NCI-H1105 (cell line): ENCODE measurements at places on chromosomes 1 and 21.

DNA sequence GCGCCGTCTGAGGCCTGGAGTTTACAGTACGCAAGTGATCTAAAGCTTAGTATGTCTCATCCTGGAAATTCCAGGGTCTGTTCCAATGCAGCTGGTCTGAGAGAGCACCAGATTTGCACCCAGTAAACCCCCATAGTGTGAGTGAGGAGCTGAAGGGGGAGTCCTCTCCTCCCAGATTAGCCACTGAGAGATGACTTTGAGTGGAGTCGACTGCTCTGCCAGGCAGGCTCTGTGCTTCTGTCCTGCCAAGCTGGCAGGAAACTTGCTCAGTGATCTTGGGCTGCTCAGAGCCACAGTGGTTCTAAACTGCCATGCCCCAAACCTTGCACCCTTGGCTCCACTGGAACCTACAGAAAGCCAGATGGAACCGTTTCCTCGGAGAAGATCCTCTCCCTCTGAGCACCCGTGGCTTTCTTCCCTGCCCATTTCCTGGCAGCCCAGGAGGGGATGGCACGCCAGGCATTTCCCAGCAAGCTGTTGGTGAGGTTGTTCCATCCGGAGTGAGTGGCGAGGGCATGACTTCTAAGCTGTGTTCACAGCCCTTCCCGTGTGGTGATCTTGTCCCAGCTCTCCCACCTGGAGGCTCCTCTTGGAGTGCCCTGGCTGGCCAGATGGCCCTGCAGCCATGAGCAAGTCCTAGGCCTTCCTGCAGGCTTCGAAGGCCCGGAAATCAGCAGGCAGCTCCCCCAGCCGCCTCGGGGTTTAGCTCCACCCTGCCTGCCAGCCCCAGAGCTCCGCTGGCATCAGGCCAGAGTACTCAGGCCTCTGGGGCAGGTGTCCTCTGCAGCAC, 125.9 kb upstream of the VAMP3 start:
- peak; percentile 94 for DNase-seq

DNA sequence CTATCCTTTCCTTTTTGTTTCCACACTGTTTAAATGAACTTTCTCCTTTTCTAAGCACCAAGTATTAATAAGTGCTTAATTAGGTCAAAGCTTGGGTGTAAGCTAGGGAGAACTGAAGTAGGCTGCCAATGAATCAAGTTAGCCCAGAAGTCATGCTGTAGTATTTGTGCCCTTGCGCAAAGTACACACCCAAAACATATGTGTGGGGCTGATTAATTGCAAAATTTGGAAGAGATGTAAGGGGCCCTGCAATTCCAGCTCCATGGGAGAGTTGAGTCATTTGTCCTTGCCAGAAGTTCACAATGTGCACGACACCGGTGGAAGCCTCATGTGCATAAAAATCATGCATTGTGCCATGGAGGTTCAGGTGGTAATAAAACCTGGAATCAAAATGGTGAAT, 18.6 kb upstream of the NTNG1 start:
- DNase-seq, result no peak

DNA sequence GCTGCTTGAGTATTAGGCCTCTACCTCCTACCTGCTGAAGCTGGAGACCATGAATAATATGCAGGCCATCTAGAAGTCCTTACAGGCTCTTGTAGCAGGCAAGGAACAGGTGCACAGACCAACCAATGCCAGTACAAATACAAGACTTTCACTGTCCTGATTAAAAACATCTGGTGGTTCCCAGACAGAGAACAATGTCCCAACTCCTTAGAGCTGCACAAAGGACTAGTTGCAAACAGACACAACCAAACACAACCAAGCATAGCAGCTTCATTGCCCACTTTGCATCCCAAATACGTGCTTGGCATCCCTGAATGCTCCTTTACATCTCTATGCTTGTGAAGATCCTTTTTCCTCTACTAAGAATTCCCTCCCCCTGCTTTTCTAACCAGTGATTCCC, 98.1 kb upstream of the CXADR start:
- DNase-seq, result no peak

GRCh38 chr1:109201123-109201703, 12.5 kb upstream of the SARS1 start:
- DNase-seq, result peak; percentile 9

GRCh38 chr1:13628218-13628617, 44.6 kb downstream of the PDPN start:
- no peak for DNase-seq

GRCh38 chr1:56397811-56398231, 181.5 kb downstream of the PLPP3 start:
- DNase-seq, result no peak

- DNase-seq, result no peak
Measured at GRCh38 chr1:69852151-69852550, 284.4 kb downstream of the LRRC7 start.

DNA sequence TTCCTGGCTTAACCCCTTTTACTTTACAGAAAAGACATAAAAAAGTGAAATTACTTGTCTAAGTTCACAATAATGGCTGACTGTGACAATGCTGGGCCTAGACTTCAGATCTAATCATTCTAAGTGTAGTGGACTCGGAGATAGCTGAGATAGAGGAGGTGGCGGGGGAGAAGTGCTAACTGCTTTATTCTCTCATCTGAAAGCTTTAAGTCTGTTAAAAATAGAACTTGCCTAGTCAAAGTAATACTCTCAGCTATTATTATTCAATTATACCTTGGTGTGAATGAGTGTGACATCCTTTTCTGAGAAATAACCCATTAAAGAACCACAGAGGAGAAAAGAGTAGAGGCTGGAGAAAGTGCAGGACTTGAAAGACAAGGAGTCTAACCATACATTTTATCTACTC, 96.1 kb upstream of the OLIG2 start:
- no peak for DNase-seq

DNA sequence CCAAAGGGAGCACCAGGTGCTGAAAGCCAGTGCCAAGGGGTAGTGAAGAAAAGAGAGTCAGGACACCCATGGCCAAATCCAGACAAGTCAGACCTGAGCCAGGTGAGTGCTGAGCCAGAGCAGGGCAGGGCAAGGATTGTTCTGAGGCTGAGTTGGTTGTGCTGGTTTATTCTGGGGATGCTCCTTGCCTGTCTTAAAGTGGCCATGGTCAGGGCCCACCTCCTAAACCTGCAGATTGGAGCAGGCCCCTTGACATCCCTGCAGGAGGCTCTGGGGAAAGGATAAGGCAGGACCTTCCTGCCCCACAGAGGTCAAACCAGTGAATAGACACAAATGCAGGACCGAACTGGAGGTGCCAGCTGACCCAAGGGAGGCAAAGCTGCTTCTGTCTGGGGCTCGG, 138.4 kb downstream of the HIVEP3 start:
- DNase-seq, result no peak

- no peak for DNase-seq
Measured at GRCh38 chr1:4963251-4963650, 308.8 kb downstream of the AJAP1 start.

- no peak for DNase-seq
Measured at GRCh38 chr1:235937123-235937522, 70.4 kb upstream of the LYST start.

DNA sequence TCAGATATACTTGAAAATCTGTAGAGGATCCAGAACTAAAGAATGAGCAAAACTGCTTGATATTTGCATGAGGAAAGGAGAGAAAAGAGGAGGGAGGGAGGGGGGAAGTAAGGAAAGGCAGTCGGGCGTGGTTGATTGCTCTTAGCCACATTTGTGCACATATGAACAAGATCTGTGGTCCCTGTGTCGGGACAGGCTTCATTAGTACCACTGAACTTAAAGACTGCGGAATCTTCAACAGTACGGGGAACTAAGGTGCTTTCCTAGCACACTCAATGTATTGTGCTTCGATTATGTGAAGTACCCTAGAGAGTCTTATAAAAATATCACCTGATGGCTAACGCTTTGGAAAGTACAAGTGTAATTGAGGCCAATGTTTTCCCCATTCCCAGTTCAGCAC, 59.9 kb downstream of the ZBTB18 start:
- no peak for DNase-seq

- DNase-seq, result no peak
Measured at GRCh38 chr1:89836252-89837035, 15.6 kb downstream of the LRRC8D start.

DNA sequence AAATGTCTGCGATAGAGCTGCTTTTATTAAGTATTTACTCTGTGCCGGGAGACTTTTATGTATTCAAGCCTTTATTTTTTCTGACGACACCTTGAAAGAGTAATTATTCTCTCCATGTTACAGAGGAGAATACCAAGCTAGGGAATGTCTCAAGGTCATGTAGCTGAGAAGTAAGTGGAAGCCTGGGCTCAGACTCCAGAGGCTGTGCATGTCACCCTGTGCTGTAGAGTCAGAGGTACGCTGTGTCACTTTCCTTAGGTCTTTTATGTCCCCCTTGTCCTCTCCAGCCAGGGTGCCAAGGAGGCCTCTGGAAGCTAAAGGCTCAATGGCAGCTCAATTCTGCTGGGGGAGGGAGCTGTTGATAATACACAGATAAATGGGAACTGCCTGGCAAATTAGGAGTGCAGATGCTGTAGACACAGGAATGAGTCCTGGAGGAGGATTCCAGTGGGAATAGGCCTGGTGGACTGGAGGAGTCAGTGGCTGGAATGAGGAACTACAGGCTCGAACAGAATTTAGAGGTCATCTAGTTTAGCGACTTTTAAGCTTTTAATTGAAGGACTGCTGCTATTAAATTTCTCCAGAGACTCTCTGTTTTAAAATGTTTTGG, 9.3 kb upstream of the IL19 start:
- no peak for DNase-seq

GRCh38 chr1:200619894-200620272, 668 bp downstream of the KIF14 start:
- DNase-seq, result no peak

GRCh38 chr21:41675574-41675973, 91.3 kb downstream of the RIPK4 start:
- DNase-seq, result no peak

GRCh38 chr1:86825319-86825718, 88.6 kb downstream of the SELENOF start:
- DNase-seq, result no peak

GRCh38 chr1:190429932-190430331, 47.7 kb downstream of the BRINP3 start:
- no peak for DNase-seq

DNA sequence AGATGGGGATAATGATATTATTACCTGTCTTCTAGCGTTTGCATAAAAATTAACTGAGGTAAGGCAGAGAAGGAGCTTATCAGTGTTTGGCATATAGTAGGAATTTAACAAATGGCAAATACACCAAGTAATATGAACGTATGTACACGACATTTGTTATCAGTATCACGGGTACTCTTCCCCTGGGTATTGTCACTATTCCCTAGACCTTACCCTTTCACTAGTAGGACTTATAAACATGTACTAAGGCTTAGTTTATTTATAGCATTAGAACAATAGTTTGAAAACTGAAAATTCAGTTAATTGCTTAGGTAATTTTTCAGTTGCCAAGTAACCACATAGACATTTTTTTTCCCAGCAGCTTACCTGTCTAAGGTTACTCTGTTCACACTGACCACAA, 187.0 kb downstream of the KCTD3 start:
- no peak for DNase-seq

DNA sequence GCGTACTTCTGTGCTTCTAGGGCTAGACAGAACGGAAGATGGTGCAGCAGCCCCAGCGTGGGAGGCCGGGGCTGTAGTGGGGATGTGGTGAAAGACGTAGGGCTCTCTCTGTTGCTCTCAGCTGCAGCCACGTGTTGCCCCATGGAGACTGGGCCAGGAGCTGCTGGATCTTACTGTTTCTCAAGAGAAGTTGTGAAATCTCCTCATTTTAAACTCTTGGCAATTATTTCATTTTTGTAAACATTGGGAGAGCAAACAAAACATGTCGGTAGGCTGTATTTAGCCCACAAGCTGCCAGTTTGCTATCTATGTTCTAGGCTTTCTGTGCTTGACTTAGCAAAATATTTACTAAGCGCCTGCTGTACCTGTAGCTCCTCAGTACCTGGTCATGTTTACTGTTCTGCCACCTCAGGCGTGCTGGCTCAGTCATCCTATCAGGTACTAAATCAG, 15.9 kb upstream of the ELOA start:
- no peak for DNase-seq

- no peak for DNase-seq
Measured at GRCh38 chr1:221902961-221903360, 161.1 kb upstream of the DUSP10 start.

- no peak for DNase-seq
Measured at GRCh38 chr1:9101510-9102146, 27.3 kb downstream of the GPR157 start.

- no peak for DNase-seq
Measured at GRCh38 chr1:18469514-18469913, 11.2 kb upstream of the KLHDC7A start.

DNA sequence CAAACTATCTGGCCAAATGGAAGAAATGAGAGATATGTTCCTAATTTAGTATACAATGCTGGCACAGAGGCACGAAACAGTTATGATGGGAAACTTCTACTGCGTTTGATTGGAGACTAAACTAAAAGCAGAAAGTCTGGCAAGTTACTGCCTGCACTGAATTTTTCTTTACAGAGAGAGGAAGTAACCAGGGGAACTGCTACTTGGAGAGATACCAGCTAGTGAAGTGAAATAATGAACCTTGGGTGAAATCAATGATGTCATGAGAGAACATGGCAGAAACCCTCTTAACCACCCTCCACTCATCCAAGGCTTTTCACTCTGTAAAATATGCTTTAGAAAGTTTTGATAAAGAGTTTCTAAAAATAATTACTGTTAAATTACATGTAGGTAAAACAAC, 29.3 kb downstream of the NIBAN1 start:
- DNase-seq, result no peak

- no peak for DNase-seq
Measured at GRCh38 chr1:151843398-151843797, 3.8 kb upstream of the C2CD4D start.

GRCh38 chr1:31181515-31182343, 58.0 kb downstream of the NKAIN1 start:
- peak; percentile 69 for DNase-seq

DNA sequence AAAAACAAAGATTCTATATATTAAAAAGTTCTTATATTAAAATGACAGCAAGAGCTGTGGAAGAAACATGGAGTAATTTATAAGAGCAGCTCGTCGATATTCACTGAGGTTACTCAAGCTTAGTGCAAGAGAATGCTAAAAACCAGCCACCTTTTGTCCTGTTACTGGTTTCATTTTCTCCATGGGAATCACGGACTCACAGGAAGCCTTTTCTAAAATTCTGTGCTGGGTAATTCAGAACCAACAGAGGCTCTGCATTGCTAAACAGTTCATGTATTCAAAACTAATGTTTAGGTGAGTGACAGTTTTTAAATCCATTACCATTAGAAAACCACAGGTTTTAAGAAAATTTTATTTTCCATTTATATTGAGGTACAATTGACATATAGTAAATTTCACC, 147.8 kb upstream of the MAP1LC3C start:
- DNase-seq, result no peak

GRCh38 chr1:248164031-248164430, 10.6 kb upstream of the OR2M2 start:
- no peak for DNase-seq

- DNase-seq, result no peak
Measured at GRCh38 chr1:145884675-145885074, 991 bp downstream of the ANKRD35 start.

- DNase-seq, result no peak
Measured at GRCh38 chr1:235073331-235073967, 55.2 kb downstream of the TOMM20 start.
